ENCODE measurements at places on chromosomes 7 and 10.

DNA sequence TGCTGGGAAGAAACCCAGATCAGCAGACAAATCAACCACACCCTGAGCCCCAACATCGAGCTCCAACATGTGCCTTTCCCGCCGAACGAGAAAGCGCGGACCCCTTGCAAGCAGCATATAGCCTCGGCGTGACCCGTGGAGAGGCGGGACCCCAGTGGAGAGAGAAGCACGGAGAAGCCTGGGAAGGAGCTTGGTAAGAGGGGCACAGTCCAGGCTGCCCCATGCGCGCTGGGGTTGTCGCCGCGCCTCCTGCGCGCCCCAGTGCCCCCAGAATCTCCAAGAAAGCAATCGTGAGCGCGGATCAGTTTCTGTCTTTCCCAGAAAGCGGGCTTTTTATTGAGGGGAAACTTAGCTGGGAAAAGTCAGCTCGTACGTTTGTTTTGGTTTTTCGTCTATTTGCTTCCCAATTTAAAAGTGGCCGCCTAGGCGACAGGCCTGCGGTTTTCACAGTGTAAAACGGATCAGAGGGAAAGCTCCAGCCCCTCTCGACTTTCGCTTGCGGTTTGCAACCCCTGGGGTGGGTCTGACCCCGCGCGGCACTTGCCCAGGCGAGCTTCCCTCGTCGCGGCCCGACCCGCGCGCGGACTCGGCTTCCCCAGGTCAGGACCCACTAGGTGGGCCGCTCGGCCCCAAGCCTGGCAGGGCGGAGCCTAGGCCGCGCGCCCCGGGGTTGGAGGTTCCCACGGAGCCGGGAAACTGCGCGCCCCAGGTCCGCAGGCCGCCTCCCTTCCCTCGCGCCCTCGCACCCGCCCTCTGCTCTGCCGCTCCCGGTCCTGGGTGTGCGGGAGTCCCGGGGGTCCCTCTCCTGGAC lies 31.1 kb downstream of the SKIDA1 start:
- no peak for DNase-seq

DNA sequence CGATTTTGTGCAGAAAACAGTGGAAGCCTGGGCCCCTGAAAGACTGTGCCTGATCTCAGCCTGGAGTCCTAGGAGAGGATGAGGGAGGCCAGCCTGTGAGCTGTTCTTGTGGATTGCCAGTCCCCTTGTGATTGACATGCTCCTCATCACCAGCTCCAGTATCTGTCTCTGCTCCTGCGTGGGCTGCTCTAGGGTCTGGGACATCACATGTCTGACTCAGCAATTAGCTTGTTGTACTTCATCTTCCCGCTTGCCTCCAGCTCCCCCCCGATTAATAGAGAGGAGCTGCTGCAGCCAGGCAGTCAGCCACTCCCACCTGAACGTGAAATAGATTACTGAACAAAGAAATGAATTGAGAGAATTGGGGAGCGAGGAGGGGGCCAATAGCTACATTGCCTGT lies 99.6 kb upstream of the TBX20 start:
- no peak for DNase-seq

GRCh38 chr10:12781976-12782375 lies 219.5 kb downstream of the CCDC3 start:
- DNase-seq: no peak

DNA sequence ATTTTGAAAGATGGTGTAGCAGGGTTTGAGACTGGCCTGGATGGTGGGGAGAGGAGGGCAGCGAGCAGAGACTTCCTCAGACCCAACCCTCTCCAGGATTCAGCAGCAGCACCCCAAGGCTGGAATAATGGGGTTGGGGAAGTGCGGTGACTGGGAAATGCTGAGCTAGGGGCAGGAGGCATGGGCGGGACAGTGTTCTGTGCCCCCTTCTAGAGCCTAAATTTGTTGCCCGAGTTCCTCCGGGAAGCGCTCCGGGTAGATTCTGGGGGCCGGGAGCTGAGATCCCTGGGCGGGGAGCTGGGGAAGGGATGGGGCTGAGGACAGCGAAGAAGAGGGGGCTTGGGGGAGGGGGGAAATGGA lies at the start of gene CHAT:
Gene CHAT (plus strand): TSS at position 156 of the 360 bp plus-strand sequence. CDS start 153 bp downstream, at position 309.
- DNase-seq: no peak

DNA sequence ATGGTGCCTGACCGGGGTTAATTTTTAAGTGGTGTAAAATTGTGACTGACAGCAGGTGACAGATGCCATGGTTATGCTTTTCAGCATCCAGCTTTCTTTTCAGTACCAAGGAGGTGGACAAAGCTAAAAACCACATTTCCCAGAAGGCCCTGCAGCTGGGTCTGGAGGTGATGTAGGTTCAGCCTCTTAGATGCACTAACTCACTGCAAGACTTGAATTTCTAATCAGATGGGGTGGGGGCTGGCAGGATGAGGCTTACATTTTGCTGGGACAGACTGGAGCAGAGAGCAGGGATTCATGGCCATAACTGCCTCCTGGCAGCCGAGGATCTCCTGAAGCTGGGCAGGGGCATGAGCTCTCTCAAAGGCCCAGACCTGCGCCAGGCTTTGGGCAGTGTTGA lies 52.4 kb downstream of the PDIA4 start:
- DNase-seq: no peak

GRCh38 chr7:47543714-47544113 lies 38.2 kb downstream of the TNS3 start:
- DNase-seq: no peak

GRCh38 chr7:50983850-50984249 lies 201.2 kb upstream of the GRB10 start:
- no peak for DNase-seq

DNA sequence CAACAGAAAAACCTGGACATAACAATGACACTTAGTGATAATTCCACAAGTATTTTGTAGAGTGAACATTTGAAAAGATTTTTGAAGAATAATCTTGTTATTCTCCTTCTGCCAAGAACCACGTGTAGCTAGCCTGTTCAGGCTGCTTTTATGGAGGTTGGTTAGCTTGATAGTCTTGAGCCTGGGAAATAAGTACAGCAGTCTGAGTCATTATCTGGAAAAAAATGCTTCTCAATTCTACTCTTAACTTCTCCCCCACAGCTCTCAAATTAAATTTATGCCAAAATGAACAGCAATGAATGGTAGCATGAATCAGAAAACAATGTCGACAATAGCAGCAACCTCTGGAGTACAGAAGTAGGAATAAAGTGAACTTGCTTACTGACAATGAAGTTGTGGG lies 63.2 kb downstream of the GPR37 start:
- no peak for DNase-seq

- no peak for DNase-seq
These were observed 125.4 kb downstream of the SEMA3D start for GRCh38 chr7:85061456-85061855.

DNA sequence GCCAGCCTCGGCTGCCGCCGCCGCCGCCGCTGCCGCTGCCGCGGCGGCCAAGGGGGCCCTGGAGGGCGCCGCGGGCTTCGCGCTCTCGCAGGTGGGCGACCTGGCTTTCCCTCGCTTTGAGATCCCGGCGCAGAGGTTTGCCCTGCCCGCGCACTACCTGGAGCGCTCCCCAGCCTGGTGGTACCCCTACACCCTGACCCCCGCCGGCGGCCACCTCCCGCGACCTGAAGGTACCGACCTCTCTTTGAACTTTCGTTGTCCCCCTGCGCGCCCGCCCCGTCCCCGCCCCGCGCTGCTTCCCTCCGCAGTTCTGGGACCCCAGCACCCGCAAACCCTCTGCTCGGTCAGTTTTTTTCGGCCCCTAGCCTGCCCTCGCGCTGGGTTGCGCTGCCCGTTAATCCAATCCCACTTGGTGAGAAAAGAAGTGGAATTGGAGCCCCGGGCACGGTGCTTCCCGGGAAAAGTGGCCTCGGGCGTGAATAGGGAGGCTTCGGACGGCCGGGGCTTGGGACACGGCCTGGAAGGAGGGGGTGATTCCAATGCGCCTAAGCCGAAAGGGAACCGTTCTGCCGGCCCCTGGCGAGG lies 543 bp downstream of the HMX3 start:
- no peak for DNase-seq

DNA sequence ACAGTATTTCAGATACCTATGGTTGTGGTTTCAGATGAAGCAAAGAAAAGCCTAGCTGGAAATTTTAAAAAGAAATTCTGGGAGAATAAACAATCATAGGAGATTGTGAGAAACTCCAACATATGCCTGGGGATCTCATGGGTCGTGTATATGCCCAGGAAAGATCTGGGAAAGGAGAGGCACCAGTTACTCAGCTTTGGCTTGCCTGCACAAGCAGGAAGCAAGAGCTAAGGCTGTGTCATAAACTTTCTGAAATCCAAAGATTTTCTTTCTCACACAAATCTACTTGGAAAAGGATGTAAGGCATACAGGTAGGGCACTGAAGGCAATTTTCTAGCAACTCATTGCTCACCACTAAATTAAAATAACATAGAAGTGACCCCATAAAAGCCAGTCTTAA lies 373.6 kb downstream of the CDC14C start:
- no peak for DNase-seq

DNA sequence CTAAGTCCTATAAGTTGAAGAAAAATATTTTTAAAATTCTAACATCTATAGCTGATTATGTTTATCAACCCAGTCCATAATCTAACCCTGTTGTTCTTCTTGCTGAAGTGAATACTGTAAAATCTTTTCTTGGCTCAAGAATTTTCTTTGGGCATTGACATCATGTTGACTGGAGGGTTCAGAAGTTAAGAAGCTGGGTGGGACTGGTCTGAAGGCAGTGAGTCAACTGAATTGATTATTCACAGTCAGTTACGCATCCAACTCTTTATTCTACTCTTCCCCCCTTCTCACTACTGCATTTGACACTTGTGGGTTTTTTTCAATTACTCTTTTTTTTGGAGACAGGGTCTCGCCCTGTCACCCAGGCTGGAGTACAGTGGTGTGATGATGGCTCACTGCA lies 31.0 kb downstream of the DENND2A start:
- DNase-seq: no peak

DNA sequence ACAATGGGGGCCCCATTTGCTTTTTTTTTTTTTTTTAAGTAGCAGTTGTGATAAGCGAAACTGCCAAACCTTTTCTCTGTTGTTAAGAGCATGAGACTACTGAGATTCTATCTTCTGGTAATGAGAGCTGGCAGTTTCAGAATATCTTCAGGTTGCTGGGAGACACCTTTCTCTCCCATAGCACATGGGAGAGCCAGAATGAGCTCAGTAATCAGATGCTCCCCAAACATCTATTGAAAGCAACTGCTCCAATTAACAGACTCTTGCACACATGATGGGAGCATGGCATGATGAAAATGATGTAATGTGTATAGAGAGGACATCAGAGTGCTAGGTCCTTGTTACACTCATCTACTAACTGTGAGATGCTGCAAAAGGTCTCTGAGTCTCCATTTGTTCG lies 18.8 kb downstream of the MYO3A start:
- DNase-seq: no peak

GRCh38 chr7:105618016-105618296 lies 36.7 kb upstream of the EFCAB10 start:
- DNase-seq: no peak

DNA sequence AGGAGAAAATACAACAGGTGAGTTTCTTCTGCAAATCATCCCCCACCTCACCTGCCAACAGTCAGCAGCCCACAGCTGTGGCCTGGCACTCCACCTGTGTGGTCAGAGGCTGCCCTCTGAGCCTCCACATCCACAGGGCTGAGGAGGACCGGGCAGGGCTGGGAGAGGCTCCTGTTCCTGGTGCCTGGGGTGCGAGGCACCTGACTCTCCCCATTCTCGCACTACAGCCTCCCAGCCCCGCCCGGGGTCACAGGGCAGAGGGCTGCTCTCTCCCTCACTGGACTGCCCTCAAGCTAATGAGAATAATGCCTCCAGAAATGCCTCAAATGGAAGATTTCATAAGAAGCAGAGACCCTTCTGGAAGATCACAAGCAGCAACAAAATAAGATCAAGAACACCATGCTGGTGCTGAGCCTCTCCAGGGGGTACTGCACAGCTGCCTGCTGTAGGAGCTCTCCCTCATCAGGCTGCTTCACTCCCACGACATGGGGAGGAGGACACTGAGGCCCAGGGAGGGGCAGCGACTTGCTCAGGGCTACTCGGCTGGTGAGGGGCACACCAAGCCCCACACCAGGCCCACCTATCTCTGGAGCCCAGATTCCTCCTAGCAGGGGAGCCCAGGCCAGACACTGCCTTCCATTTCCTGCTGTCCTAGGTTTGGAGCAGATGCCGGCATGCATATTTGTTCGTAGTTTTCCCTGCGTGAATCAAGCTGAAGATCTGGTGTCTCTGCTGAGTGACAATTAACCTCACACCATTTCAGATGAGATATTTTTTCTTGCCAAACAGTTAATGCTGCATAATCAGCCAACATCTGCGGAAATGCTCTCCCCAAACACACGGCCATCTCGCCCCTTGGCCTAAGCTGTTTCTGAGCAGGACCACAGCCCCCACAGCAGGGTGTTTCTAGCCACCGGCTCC lies 76.5 kb downstream of the FAM53B start:
- no peak for DNase-seq

- DNase-seq: no peak
These were observed 625.5 kb upstream of the GALNT17 start for GRCh38 chr7:70506434-70506833.

- DNase-seq: no peak
These were observed 12.5 kb downstream of the OPALIN start for GRCh38 chr10:96346295-96346694.

GRCh38 chr7:78496096-78496630 lies 697.6 kb downstream of the PHTF2 start:
- DNase-seq: no peak

- DNase-seq: no peak
These were observed 993.4 kb downstream of the TYW1 start for GRCh38 chr7:67990003-67990402.

DNA sequence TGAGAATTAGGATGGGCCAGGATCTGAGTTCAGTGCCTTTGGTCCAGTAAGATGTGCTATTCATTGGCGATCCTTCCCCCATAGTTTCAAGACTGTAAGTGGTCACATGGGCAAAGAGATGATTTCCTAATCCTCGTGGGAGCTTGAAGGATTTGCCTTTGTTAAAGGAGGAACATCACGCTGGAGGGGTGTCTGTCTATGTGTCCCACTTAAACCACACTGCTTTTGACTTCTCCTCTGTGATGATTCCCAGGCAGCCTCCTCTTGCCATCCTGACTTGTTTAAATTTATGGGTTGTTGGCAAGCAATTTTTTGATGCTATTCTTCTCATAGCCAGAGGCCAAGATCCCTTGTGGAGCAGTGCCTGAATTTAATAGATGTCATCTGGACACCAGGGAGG lies 154.0 kb downstream of the TCF7L2 start:
- DNase-seq: no peak

- DNase-seq: no peak
These were observed 27.7 kb downstream of the ZNF775 start for GRCh38 chr7:150406567-150407421.

DNA sequence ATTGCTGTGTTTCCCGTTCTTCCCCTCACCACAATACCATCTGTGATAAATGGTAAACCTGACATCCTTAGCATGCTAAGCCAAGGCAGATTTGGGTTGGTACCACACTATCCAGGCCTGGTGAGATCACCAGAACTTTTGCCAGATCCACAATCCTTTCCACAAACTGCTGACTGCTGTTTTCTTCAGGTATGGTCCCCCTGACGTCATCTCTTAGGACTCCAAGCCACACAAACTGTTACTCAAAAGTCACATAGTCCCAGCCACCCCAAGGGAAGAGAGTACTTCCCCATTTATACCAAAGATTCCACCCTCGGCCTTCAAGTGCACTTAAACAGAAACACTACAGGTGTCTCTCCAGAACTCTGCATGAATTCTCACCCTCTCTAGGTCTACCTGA lies 34.8 kb downstream of the SLC25A13 start:
- DNase-seq: no peak

Measured in glomerular endothelial cell (primary cell).